ENCODE measurements at places on chromosomes 7 and 10.

DNA sequence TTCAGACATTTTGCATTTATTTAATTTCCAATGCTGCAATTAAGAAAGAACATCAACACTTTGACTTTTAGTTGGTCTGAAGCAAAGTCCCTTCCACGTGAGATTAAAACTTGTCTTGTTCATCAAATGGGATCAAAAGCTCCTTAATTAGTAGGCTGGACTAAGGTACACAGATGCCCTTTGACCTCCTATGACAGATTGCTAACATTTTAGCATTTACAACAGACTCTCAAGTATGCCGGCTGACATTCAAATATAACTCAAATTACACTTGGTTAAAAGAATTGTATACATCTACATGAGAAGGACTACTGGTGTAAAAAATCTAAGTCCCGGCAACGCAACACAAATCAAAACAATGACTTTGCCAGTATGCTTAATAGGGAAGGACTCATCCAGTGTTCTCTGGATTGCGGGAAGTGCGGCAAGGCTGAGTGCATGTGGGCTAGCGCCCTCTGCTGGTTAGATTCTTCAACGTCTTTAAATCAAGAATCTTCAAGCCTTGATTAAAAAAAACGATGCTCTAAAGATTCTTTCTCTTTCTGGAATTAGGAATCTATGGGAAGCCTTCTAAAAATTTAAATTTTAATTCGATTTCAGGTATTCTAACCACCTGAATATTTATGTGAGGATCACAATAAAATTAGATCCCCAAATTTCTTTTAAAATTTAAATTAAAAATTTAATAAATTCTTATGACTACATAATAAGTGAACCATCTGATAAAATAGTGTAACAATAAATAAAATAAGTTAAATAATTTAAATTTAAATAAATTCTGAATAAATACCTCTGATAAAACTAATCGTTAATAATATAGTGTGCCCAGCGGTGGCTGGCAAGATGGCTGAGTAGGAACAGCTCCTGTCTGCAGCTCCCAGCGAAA is 444.7 kb downstream of the DGKB start:
- peak; percentile 93 for DNase-seq

DNA sequence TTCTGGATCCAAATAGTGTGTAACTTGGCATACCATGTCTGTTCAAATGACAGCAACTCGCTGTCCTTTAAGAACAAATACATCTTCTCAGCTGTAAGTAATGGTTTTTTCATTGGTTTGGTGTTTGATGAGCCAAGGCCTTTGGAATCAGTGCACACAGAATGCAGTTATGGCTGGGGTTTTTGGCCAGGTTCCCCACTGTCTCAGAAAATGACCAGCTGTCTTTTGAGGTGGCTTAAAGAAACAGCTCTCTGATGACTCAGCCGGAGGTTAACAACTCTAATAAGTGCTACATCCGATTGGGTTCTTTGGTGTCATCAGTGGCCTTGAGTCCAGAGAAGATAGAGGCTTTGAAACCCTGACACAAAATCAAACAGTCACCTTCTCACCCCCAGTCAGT is 688.4 kb downstream of the REEP3 start:
- DNase-seq, result peak; percentile 13

DNA sequence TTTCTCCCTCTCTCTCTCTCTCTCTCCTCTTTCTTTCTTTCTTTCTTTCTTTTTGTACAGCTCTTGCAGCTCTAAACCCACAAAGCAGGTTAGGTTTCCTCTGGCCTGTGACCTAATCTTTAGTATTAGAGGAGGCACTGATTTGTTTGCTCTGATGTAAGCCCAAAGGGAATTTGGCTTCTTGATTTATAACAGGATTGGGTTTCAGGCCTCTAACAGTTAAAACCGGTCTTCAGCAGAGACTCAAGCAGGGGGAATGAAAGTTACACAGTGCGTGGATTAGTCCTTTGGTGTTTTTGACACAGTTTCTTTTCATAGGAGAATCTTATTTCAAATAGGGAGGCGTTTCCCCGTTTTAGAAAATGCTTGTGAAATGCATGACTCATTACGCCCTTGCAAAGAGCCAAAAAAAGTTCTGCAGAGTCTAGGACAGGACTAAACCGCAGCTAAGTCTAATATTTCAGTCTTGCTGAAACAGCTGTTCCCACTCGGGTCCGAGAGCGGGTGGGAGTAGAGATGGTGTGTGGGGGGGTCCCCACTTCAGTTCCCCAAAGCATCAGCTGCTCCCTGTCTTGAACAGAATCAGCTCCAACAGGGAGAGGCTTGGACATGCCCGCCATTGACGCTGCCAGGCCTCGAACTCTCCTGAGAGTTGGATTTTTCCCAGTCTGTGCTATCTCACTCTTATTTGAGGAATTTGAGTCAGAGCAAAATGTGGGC is 296.5 kb upstream of the PITRM1 start:
- peak; percentile 37 for DNase-seq

- DNase-seq, result peak; percentile 72
These were observed 29.0 kb upstream of the SUN1 start for GRCh38 chr7:803243-803635.

GRCh38 chr7:138195151-138195571 is 118.9 kb downstream of the AKR1D1 start:
- peak; percentile 39 for DNase-seq

DNA sequence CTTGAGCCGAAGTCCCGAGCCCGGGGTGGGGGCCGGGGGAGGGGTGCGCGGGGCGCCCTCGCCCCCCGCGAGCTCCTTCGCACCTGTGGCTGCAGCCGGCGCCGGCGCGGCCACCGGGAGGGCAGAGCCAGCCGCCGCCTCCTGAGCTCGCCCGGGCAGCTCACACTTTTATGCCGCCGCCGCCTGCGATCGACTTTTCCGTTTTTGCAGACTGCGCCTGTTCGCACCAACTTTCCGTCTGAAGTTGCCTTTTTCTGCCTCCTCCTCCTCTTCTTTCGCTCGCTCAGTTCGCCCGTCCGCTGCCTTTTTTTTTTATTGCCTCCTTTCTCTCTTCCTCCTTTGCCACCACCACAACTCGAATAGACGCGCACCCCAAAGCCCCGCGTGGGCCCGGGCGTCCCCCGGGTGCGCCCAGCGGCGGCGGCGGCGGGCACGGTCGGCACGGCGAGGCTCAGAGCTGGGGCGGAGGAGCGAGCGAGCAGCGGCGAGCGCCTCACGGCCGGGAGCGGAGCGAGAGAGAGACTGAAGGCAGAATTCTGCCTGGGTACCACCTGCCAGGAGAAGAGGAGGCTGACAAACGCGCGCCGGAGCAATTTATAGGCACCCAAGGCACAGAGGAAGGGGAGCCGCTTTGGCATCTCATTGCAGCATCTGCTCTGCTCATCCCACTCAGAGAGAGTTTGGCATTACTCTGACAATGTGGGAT is at the start of gene C1QL3:
C1QL3 (minus strand) TSS at position 569 of the 706 bp plus-strand sequence. CDS start 814 bp downstream, outside the sequence.
- peak; percentile 32 for DNase-seq

DNA sequence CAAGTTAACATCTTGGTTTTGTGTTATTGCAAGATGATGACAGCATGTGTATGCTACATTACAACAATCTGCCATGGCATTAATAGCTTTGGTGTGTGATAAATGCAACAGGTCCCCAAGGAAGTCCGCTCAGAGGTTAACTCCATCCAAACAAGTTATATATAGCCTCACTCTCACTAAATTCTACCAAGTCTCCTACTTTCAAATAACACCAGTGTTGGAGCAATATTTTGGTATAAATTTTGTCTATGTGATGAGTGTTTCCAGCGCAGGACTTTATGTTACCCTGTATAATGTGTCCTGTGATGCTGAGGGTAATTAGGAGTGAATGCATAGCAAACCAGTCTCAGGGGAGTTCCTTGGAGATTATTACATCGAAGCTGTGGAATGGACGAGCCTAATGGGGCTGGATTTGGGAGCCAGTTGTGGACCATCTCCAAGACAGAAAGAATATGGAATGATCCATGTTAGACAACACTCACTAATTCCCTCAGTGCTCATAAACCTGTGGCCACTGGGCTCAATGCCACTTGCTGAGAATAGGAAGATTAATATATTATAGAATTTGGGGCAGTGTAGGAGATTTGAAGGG is 127.6 kb upstream of the CXCL12 start:
- DNase-seq, result no peak

DNA sequence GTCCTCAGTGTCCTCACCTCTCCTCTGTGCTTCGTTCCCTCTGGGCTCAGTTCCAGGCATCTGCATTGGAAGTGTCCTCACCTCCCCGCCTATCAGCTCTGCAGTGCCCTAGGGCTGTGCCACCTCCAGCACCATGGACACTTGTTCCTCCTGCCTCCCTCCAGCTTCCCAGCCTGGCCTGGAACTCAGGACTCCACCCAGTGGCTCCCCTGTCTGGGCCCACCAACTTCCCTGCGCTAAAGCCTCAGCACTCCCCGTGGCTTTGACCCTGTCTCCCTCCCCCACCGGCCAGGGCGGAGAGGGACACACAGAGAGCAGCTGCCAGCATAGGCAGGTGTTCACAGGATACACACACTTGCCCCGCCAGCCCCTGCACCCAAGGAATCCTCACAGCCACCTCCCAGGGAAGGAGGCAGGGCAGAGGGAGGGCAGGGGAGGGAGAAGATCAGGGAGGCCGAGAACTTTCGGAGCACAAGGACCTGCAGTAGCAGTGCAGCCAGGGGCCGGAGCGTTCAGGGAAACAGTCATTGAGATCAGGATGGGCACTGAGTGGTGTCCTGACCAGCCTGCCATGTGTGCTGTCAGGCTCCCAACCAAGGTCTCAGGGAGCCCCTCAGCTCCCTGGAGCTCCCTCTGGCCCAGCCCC is 31.3 kb downstream of the ANXA8 start:
- peak; percentile 89 for DNase-seq

GRCh38 chr7:121954803-121955202 is 81.8 kb downstream of the PTPRZ1 start:
- no peak for DNase-seq

DNA sequence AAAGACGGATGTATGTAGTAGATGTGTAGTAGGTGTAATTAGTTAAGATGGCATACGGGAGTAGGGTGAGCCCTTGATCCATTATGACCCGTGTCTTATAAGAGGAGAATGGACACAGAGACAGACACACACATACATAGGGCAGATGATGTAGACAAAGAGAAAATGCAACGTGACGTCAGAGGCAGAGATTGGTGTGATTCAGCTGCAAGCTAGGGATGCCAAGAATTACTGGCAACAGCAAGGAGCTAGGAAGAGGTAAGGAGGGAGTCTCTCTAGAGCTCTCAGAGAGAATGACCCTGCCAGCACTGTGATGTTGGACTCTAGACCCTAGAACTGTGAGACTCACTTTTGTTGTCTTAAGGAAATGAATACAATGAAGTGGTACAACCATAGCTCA is 247.0 kb upstream of the HABP2 start:
- no peak for DNase-seq

DNA sequence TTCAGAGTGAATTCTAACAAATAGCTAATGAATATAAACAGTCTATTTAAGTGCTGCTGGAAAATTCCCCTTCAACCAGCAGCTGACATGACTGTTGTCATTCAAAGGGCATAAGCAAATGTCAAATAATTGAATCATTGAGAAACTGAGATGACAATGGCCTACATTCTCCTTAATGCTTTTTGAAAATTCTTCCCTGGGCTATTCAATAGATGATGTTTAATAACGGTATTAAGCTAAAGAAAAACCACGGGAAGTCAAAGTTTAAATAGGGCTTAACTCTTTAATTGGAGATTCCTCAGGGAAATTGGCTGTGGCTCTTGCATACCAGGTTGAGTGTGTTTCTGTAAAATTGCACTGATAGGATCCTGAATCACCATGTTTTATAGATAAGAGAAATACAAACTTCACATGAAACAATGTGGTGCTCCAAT is 77.0 kb downstream of the ARL4A start:
- peak; percentile 36 for DNase-seq

- no peak for DNase-seq
These were observed 28.4 kb upstream of the SORCS3 start for GRCh38 chr10:104612571-104613205.

- no peak for DNase-seq
These were observed 15.7 kb downstream of the ADGRA1 start for GRCh38 chr10:133103311-133103910.

DNA sequence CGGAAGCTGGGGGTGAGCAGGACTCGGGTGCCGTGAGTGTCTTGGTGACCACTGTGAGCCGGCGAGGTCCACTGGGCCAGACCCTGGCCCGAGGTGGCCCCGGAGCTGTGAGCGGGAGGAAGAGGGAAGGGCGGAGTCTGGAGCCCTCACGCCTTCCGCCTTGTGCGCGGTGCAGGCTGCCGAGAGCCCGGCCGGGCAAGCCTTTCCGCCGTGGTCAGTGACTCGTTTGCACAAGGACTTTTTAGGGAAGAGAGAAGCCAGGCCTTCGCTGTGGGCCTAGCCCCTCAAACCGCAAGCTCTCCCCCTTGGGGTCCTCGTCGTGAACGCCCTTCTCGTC is 40.9 kb upstream of the ZNF32 start:
- DNase-seq, result peak; percentile 67
